ENCODE measurements at places on chromosomes 7 and 10.
A peak's percentile ranks its signal among the peaks of the same experiment; 100 is the strongest.

- no peak for DNase-seq
Observed at GRCh38 chr10:83685458-83685857, 453.9 kb upstream of the GHITM start.

DNA sequence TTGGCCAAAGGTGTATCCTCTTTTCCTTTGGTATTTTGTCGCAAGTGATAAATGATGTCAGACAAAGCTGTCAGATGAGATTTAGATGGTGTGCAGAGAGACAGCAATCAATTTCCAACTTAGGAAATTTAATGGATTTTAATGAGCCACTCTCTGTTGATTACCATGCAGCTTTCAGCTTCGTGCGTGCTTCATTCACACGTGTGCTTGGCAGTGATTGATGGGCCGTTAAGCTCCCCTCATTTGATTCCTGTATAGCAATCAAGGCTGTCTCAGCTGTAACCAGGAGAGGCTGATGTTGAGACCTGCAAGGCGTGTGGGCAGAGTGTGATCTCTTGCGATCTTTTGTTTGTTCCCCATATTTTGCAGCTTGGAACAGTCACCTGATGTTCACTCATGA lies 439.6 kb downstream of the CALN1 start:
- no peak for DNase-seq

DNA sequence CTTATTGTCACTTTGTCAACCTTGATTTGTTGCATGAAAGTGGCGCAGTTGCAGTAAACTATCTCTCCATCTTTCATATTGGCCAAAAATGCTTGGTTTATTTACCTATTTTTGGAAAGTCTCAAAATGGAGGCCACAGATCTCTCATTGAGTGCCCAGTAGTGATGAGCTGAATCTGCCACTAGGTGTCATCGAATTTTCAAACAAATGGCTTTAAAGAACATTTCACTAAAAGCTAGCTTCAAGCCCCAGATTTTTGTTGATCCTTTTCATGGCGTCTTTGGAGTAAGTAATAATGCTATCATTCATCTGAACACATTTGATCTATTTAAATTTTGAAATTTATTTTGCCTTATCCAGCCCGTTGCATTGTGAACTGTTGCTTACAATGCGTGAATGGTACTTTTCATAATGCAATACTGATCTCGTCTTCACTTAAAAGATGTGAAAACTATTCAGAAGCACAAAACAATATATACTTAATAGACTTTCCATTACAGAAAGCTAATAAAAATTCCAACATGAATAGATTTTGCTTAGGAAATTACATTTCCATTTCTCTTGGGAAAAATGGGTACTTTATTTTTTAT lies 236.2 kb downstream of the DNAJB9 start:
- DNase-seq, result no peak

- no peak for DNase-seq
Observed at GRCh38 chr10:77401683-77402082, 235.9 kb downstream of the KCNMA1 start.

DNA sequence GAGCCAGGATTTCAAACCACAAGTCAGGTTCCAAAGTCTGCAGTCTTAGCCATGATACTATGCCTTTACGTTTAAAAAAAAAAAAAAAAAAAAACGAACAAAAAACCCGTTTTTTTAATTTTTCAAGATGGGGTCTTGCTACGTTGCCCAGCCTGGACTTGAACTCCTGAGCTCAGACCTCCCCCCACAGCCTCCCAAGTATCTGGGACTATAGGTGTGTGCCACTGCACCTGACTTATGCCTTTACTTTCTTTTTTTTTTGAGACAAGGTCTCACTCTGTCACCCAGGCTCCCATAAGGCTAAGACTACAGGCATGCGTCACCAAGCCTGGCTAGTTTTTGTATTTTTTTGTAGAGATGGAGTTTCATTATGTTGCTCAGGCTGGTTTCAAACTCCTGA lies 14.7 kb downstream of the ASNS start:
- DNase-seq, result no peak

- no peak for DNase-seq
Observed at GRCh38 chr10:57806675-57807074, 461.0 kb downstream of the IPMK start.

DNA sequence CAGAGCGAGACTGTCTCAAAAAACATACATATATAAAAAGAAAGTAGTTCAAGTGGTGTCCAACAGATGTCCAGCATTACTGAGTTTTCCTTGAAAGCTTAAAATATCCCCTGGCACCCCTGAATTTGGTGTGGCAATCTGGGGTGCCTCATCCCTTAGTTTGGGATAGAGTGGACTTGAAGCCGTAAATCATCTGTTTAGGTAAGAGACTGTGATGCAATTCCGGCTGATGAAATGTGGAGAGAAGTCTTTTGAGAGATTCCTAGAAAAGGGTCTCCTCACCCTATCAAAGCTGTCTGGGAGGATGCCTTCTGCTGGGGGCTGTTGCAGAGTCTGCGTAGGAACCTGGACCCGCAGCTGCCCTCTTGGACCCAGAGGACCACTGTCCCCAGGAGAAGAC lies 408.0 kb downstream of the RPS24 start:
- no peak for DNase-seq

- no peak for DNase-seq
Observed at GRCh38 chr7:30585675-30586074, 9.0 kb upstream of the GARS1 start.

- no peak for DNase-seq
Observed at GRCh38 chr7:111840528-111840927, 278.2 kb upstream of the IMMP2L start.

GRCh38 chr7:10121631-10122030 lies 852.0 kb upstream of the PHF14 start:
- no peak for DNase-seq

DNA sequence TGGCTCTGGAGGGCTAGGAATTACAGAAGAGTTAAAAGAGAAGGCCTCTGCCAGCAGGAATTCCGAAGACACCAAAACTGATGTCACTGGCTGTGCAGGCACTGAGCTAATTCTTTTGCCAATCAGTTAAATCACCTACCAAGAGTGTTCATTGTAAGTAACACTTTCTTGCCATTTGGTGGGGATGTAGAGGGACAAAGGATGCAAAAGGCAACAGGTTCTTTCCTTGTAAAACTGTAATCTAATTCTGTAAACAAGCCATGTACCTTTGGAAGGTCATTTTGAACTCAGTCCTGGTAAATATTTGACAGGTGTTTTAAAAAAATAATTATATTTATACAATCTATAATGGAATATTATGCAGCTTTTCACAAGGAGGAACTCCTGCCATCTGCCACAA lies 438.4 kb downstream of the AUTS2 start:
- no peak for DNase-seq

DNA sequence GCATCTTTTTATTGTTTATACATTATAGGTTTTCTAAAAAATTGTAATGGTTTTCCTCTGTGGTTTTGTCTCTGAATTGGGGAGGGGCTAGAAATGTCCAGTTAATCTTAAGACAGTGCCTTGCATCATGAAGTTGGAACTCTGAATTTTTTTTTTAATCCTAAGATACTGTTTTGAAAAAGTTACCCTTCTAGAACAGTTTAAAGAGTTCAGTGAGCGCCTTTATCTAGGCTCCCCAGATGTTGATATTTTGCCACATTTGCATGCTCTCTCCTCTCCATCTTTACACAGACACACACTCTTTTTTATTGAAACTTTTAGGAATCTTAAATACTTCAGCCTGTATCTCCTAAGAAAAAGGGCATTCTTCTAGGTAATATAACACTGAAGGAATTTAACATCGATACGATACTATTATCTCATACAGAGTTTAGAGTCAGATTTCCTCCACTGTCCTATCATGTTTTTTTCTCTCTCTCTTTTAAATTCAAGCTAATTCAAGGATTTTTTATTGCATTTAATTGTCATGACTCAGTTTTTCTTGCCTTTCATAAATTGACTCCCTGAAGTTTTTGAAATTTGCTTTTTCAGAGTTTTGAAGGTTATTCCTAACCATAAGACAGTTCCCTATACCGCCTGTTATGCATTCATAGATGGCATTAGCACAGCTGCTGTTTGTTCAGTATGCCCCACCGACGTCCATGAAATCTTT lies 31.5 kb downstream of the PRKAR2B start:
- DNase-seq, result no peak

DNA sequence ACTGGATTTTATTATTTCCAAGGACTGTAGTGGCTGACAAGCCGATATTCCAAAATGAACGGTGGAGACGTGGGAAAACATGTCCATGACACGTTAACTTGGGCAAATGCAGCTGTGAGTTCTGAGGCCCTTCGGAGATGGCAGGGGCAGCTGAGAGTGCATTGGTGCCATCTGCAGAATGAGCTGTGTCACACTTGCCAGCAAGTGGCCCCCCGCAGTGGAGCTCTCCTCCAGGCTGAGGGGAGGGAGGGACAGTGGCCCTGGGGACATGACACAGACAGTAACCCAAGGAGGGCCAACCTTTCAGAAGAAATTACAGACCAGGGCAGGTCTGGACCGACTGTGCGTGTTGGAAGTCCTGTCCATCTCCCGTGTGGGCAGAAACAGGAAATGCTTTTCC lies 139.4 kb downstream of the SVIL start:
- no peak for DNase-seq

DNA sequence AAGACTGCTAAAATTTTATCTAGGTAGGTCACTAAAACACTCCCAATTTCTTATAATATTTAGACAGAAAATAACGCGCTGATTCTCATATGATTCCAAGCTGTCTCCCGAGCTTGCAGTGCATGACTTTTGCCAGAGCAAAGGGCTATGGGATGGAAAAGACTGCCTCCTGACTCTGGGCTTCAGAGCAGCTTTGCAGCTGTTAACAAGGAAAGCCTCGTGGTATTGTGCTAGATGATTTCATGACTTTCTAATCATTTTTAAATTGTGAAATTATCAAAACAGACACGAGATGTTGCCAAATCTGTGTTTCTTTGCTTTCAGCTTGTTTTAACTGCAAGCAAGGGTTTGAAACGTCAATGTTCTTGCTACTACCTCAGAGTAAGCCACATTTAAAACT lies 238.3 kb downstream of the AGMO start:
- no peak for DNase-seq

DNA sequence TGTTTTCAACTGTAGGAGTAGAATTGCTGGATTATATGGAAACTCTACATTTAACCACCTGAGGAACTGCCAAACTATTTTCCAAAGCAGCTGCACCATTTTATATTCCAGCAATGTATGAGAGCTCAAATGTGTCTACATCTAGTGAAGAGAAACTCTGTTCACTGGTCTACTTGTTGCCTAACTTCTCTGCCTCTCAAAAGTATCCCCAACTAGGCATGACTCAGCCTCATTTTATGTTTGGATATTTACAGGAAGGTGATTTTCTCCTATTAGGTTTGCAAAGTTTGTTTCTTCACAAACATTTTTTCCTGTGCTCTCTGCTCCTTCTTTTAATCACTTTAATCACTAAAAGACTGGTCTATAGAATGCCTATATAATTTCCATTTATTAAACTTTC lies 37.1 kb upstream of the SRI start:
- DNase-seq, result no peak

- DNase-seq, result no peak
Observed at GRCh38 chr7:115116773-115117715, 195.2 kb downstream of the MDFIC start.

DNA sequence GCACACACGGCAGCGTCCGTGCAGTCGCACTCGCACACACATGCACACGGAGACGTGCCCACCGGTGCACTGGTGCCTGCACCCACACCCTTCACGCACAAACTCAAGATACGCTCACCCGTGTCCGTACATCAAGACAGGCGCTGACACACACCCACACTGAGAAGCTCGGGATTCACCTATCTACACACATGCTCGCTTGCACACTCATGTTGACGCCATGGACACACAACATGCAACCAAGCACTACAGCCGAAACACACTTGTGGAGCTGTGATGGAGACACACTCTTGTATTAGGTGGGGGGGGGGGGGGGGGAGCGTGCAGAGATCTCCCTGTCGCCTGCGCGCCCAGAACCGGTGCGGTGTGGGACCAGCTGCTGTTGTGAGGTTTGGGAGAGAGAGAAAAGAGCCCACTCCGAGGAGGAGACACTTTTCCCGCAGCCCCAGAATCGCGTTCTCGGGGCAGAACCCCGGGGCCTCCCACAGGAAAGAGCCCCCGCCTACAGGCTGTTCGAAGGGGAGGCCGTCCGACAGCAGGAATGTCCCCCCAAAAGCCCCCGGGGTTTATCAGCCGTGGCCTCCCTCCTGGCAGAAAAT lies 605 bp upstream of the NFKB2 start:
- peak; percentile 48 for DNase-seq

- DNase-seq, result no peak
Observed at GRCh38 chr10:54133203-54133602, 667.8 kb downstream of the PCDH15 start.

DNA sequence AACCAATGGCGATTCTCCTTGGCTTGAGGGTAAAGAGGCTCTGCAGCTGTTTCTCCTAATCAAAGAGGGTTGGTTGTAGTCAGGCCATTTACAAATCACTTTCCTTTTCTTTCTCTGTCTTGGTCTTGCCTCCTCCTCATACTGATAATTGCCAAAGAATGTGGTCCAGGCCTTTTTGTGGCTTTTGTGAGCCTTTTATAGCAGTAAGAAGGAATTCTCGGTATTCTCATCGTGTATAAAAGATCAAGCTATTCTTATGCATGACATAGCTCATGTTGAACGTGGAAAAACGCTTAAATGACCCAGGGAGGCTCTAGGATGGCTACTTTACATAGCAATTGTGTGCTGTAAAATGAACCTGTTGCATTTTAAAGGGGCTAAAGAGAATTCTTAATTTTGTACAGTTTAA lies 62.6 kb downstream of the RBM20 start:
- DNase-seq, result no peak

DNA sequence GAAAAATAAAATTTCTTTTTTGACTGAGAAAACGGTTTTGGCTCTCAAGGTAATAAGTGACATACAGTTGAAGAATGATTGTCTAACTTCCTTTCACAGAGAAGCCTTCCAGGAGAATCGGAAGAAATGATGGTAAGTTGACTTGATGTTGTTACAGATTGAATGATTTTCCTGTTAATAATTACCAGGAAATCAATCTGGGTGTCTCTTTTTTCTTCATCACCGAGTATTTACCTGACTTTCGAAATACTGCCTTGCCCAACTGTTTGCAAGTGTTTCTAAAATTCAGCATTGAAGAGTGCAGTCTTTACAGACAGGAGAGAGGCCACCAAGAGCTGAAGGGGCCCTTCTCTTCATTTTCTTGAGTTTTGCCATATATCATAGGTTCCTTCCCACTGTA lies 4.0 kb downstream of the ITIH2 start:
- no peak for DNase-seq

GRCh38 chr7:94244760-94245159 lies 149.9 kb upstream of the COL1A2 start:
- DNase-seq, result no peak

GRCh38 chr7:111009526-111010040 lies 81.3 kb upstream of the LRRN3 start:
- no peak for DNase-seq

- DNase-seq, result no peak
Observed at GRCh38 chr7:51187941-51188340, 128.7 kb downstream of the COBL start.

- DNase-seq, result no peak
Observed at GRCh38 chr7:2358968-2359527, 4.4 kb downstream of the EIF3B start.

- no peak for DNase-seq
Observed at GRCh38 chr7:140079121-140079536, 16.4 kb upstream of the PARP12 start.

- DNase-seq, result no peak
Observed at GRCh38 chr7:155870334-155871180, 58.3 kb upstream of the SHH start.
